Body of pancreas (tissue), 4 donors: ENCODE measurements at places on chromosomes 7 and 10. TPM values are rescaled to one million over a fixed set of nuclear protein-coding genes. Genes with fewer than 3 reads are reported as not detected.

- no peak for DNase-seq
These were observed 462.8 kb upstream of the ZWINT start for GRCh38 chr10:56823849-56824248.

The OGDHL gene
- 4.3 TPM for total RNA-seq

The NCF1 gene
- total RNA-seq: 1.6 TPM

DNA sequence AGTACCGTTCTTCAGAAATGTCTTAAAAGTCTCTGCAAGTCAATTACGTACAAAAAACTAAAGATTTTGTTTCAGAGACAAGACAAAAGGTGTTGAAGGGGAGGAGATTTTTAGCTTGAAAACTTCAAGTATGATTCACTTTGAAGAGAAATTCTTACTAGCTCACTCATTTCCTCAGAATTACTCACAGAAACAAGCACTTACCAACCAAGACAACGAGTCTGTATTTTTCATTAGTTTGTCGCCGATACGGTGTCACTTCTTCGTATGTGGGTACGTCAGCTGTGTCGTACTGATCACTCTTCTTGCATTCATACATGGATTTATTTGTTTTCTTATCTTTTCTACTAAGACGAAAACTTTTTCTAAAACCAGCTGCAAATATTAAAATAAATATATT is 90.6 kb upstream of the ODAD2 start:
- no peak for DNase-seq

The HYAL4 gene
- total RNA-seq: not detected

DNA sequence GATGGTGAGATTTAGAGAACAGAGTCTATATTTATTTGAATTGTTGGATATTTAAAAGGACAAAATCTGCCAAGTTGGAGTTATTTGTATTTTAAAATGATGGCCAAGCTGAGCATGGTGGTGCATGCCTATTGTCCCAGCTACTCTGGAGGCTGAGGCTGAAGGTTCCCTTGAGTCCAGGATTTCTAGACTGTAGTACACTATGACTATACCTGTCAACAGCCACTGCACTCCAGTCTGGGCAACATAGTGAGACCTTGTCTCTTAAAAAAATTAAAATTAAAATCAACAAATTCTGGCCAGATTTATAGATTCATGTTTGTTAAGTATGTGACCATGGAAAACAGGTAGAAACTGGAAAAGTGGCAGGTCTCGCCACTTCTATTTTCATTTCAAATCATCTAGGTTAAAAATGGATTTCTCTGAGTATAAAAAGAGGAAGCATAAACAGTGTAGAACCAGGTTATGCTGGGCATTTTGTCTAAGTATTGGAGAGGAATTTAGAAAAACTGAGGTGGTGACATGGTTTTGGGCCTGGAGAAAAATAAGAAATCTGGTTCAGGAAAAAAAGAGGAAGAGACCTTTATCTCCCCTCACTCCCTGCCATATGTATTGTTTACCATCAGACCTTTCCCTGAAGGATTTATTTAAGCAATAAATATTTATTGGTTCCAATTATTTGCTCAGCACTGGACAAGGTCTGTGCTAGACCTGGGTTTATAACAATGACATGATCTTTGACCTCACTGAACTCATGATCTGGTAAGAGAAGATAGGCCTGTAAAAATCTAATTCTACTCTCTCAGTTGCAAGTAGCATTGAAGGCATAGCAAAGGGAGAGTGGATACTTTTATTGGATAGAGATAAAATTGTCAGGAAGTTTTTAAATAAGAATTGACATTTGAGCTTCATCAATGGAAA is 134.2 kb downstream of the TSPAN12 start:
- DNase-seq: no peak

- no peak for DNase-seq
These were observed 68.9 kb upstream of the ANTXRL start for GRCh38 chr10:46217752-46218453.

The AKR1C2 gene
- 5.6 TPM for total RNA-seq

The ZNF789 gene
- 5.4 TPM for total RNA-seq
